ENCODE measurements at places on chromosomes 12 and 14. TPM values are rescaled to one million over a fixed set of nuclear protein-coding genes. Genes with fewer than 3 reads are reported as not detected.

MYO1H gene
- 0.51 TPM for total RNA-seq

VSIG10 gene
- total RNA-seq, result 17.3 TPM

GRCh38 chr12:89752341-89752740 is 43.7 kb upstream of the ATP2B1 start:
- peak; percentile 65 for DNase-seq

GRCh38 chr12:59500915-59501314 is 94.9 kb upstream of the SLC16A7 start:
- DNase-seq, result no peak
